ENCODE measurements at places on chromosomes 5 and 9. TPM values are rescaled to one million over a fixed set of nuclear protein-coding genes. Genes with fewer than 3 reads are reported as not detected.
A peak's percentile ranks its signal among the peaks of the same experiment; 100 is the strongest.

MED10 gene
- total RNA-seq: 20.6 TPM

- no peak overlapping the region for H3K4me3 ChIP-seq
- H3K36me3 ChIP-seq: no peaks in the 10 kb centered on the region
- no peak overlapping the region for H3K27ac ChIP-seq
- H3K4me1 ChIP-seq: no peaks in the 10 kb centered on the region
- no peak for DNase-seq
Observed at GRCh38 chr5:155087036-155087435, 73.5 kb downstream of the KIF4B start.

PCDHGA5 gene
- total RNA-seq: 2.3 TPM

GRCh38 chr5:77957931-77958521, 181.9 kb upstream of the TBCA start:
- peaks cover 7% of the 10 kb centered on the region for H3K4me1 ChIP-seq
- H3K27me3 ChIP-seq: peaks cover 46% of the 10 kb centered on the region
- H3K27ac ChIP-seq: no peak overlapping the region
- no peaks in the 10 kb centered on the region for H3K36me3 ChIP-seq

- peaks cover 41% of the 10 kb centered on the region for H3K4me1 ChIP-seq
- H3K36me3 ChIP-seq: no peaks in the 10 kb centered on the region
- H3K27ac ChIP-seq: peak overlapping the region; percentile 46
- peak; percentile 75 for DNase-seq
- no peak overlapping the region for H3K4me3 ChIP-seq
Observed at GRCh38 chr5:124061663-124062062, 549.7 kb downstream of the CSNK1G3 start.

GRCh38 chr9:38699337-38699736, 20.6 kb downstream of the FAM240B start:
- H3K36me3 ChIP-seq: no peaks in the 10 kb centered on the region
- H3K27ac ChIP-seq: no peak overlapping the region
- no peak overlapping the region for H3K4me3 ChIP-seq
- DNase-seq: no peak
- no peaks in the 10 kb centered on the region for H3K4me1 ChIP-seq

- H3K4me1 ChIP-seq: peaks cover 35% of the 10 kb centered on the region
- peaks cover 67% of the 10 kb centered on the region for H3K36me3 ChIP-seq
- no peak overlapping the region for H3K27ac ChIP-seq
- DNase-seq: no peak
- H3K4me3 ChIP-seq: peak overlapping the region; percentile 80
Observed at GRCh38 chr9:127448112-127448805, 2.9 kb downstream of the RPL12 start.

FAM174A gene
- 30.3 TPM for total RNA-seq

DNA sequence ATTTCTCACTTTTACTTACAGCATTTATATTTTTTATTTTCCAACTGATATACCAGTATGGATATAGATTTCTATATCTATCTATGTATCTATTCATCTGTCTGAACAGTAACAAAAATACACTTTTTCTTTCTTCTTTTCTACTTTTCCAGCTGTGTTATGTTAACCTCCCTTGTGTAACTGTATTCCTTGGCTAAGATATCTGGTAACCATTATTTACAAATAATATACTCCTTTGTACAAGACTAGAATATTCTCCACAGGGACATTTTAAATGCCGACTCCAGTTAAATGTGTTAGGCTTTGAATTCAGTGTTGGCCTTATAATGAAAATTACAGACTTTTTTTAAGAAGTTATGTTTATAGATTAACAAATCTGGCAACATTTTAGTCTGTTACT, 168.7 kb downstream of the XRCC4 start:
- no peaks in the 10 kb centered on the region for H3K36me3 ChIP-seq
- DNase-seq: no peak
- H3K27ac ChIP-seq: no peak overlapping the region
- no peaks in the 10 kb centered on the region for H3K27me3 ChIP-seq
- no peaks in the 10 kb centered on the region for H3K4me1 ChIP-seq
- H3K4me3 ChIP-seq: no peak overlapping the region

- H3K27ac ChIP-seq: no peak overlapping the region
- no peak for DNase-seq
- no peak overlapping the region for H3K4me3 ChIP-seq
- no peaks in the 10 kb centered on the region for H3K27me3 ChIP-seq
- no peaks in the 10 kb centered on the region for H3K36me3 ChIP-seq
- H3K4me1 ChIP-seq: no peaks in the 10 kb centered on the region
Observed at GRCh38 chr9:23638011-23638410, 188.0 kb downstream of the ELAVL2 start.

DNA sequence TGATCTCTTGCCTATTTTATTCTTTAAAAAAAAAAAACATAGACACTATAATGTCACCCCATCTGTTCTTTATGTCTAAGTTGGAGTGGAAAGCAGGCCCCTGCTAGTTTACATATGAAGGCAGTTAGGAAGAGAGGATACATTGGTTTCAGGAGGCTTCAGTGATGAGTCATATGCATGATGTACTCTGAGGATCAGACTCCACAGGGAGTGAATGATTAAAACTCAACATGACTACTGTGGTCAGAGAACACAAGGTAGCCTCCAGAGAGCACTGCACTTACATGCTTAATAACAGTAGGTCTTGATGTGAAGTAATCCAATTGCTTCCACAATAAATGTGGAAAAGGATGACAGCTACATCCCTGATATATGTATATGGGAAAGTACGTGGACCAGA, 22.7 kb upstream of the FSTL4 start:
- no peak for DNase-seq
- H3K4me1 ChIP-seq: no peaks in the 10 kb centered on the region
- H3K27ac ChIP-seq: no peak overlapping the region
- H3K4me3 ChIP-seq: no peak overlapping the region
- H3K36me3 ChIP-seq: no peaks in the 10 kb centered on the region
- no peaks in the 10 kb centered on the region for H3K27me3 ChIP-seq

SPINK1 gene
- total RNA-seq: 393 TPM

- no peaks in the 10 kb centered on the region for H3K27me3 ChIP-seq
- H3K4me1 ChIP-seq: peaks cover 11% of the 10 kb centered on the region
- H3K4me3 ChIP-seq: peak overlapping the region; percentile 71
- no peaks in the 10 kb centered on the region for H3K36me3 ChIP-seq
Observed at GRCh38 chr5:132010645-132010988, 841 bp downstream of the ACSL6 start.

SPINK6 gene
- not detected for total RNA-seq

ZNF454 gene
- total RNA-seq: 5.3 TPM

- no peak overlapping the region for H3K4me3 ChIP-seq
- no peak overlapping the region for H3K27ac ChIP-seq
- H3K36me3 ChIP-seq: no peaks in the 10 kb centered on the region
- DNase-seq: no peak
Observed at GRCh38 chr5:93782978-93783377, 41.6 kb upstream of the POU5F2 start.

GABRA1 gene
- not detected for total RNA-seq

- H3K4me1 ChIP-seq: no peaks in the 10 kb centered on the region
- no peak overlapping the region for H3K4me3 ChIP-seq
- H3K27me3 ChIP-seq: no peaks in the 10 kb centered on the region
- DNase-seq: no peak
Observed at GRCh38 chr9:124684169-124684568, 86.9 kb downstream of the NR6A1 start.

GRCh38 chr5:132641241-132641723, 16.7 kb upstream of the IL13 start:
- peaks cover 4% of the 10 kb centered on the region for H3K4me1 ChIP-seq
- H3K36me3 ChIP-seq: peaks cover 39% of the 10 kb centered on the region
- no peak for DNase-seq
- no peaks in the 10 kb centered on the region for H3K27me3 ChIP-seq
- H3K27ac ChIP-seq: no peak overlapping the region

DNA sequence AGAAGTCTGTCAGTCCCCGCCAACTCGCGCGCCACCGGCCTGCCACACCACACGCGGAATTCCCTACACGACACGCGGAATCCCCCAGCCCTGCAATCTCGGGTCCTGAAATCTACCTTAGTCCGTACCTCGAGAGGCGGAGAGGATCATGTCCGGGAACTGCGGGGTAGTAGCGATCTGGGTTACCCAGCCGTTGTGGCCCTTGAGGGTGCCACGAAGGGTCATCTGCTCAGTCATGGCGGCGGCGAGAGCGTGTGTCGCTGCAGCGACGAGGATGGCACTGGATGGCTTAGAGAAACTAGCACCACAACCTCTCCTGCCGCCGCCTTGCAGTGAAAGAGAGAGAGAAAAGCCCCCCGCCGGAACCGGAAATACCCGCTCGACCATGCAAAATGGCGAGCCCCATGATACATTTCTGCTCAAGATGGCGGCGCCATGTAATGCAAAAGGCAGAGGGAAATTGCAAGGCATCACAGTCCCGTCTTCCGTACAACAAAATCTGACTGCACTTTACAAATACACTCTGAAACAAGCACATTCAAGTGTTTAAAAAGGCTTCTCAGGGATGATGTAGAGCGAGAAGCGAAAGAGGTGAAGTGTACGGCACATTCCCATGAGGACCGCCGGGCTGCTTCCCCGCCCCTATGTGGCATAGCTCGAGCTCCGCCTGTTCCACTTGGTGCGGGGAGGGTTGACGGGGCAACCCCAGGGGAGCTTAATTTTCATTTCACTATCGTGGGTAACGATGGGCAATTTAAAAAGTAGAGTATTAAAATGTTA, at the start of gene RACK1:
RACK1 (minus strand) TSS at position 343 of the 780 bp plus-strand sequence; CDS start at position 237, 106 bp downstream.
- no peaks in the 10 kb centered on the region for H3K27me3 ChIP-seq
- H3K36me3 ChIP-seq: peaks cover 36% of the 10 kb centered on the region
- H3K4me3 ChIP-seq: peak within 1 kb of the TSS; percentile 70

CENPH gene
- 15.6 TPM for total RNA-seq

ZER1 gene
- total RNA-seq: 56.2 TPM
